ENCODE measurements at places on chromosomes 3 and 15. TPM values are rescaled to one million over a fixed set of nuclear protein-coding genes. Genes with fewer than 3 reads are reported as not detected.

GNAT1 gene
- total RNA-seq, result not detected

SRGAP3 gene
- total RNA-seq, result 3.2 TPM

GATA2 gene
- 86.6 TPM for total RNA-seq

ANKUB1 gene
- not detected for total RNA-seq

ATP10A gene
- 31.1 TPM for total RNA-seq

GPR149 gene
- total RNA-seq, result not detected

ITGA11 gene
- 7.1 TPM for total RNA-seq

GABRR3 gene
- total RNA-seq, result not detected

CPNE4 gene
- total RNA-seq, result 0.26 TPM

TJP1 gene
- 147 TPM for total RNA-seq

PLSCR5 gene
- total RNA-seq, result not detected

BTLA gene
- 0.78 TPM for total RNA-seq

PGBD4 gene
- 1.3 TPM for total RNA-seq

FOXB1 gene
- total RNA-seq, result not detected

GPR171 gene
- 3.2 TPM for total RNA-seq

DAZL gene
- not detected for total RNA-seq

ITIH4 gene
- 26.9 TPM for total RNA-seq

HYAL1 gene
- 78.8 TPM for total RNA-seq

TMEM207 gene
- total RNA-seq, result not detected

GAP43 gene
- total RNA-seq, result not detected

CSTA gene
- total RNA-seq, result 22.3 TPM

TRPM1 gene
- not detected for total RNA-seq
